ENCODE measurements at places on chromosomes 6 and 20.

DNA sequence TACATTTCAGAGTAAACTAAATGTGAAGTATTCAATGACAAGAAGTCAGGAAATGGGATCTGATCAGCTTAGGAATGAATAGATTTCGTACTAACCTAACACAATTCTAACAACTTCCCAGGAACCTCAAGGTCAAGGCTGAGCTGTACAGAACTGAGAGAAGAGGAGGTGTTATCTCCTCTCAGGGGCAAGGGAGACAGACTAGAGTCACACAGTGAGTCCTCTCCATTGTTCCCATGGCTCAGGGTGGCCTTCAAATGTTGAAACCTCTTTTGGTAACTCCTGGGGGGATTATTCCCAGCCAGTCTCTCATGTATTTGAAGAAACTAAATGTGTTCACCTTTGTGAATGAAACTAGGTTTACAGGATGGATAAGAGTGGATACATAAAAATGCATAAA is 27.7 kb downstream of the ELOVL2 start:
- DNase-seq: no peak

GRCh38 chr6:148667395-148667794 is 79.4 kb upstream of the UST start:
- DNase-seq: no peak

DNA sequence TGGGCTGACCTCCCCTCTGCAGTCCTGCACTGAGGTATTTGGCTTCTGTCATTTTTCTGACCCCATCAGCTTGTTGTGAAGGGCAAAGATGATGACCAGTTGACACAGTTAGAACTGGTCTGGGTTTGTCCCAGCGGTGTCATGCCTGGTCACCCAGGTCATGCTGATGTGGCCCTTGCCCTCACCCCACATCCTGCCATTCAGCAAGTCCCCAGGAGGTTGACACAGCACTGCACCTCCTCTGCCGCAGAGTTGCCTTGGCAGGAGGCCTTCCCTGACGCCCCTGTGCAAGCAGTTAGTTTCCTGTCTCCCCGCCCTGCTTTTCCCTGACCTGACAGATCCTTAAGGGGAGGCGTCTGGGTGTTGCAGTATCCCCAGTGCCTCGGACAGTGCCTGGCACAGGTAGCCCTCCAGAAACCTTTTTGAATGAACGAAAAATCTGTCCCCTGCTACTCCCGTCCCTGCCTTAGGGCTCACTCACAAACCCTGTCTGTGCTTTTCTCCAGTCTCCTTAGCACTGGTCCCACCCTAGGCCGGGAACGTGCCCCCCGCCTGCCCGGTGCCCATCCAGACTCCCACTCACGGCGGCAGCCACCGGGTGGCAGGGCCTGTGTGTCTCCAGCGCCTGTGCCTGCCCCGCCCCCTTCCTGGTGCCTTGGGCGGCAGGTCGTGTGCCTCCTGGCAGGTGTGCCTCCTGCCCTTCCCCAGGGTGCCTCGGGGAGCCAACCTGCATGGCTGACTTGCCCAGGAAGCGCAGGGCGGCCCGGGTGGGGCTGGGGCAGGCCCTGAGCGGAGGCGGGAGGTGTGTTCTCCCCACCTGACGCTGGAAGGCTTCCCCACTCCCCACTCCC is 146.3 kb upstream of the RNF24 start:
- DNase-seq: no peak

DNA sequence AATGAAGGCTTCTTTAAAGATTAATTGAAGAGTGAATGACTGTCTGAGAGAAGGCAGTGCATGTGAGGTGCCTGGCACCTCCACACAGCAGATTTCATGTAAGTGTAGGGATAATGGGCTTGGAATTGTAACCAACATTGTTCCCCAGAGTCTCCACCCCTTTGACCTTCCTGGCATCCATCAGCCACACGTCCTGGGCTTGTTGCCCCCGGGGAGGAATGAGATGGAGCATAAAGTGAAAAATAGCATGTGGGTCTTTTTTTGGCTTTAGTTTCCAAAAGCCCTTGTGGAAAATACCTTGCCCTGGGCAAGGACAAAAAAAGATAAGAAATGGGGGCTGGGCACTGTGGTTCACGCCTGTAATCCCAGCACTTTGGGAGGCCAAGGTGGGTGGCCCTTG is 242.2 kb upstream of the ECI2 start:
- no peak for DNase-seq

DNA sequence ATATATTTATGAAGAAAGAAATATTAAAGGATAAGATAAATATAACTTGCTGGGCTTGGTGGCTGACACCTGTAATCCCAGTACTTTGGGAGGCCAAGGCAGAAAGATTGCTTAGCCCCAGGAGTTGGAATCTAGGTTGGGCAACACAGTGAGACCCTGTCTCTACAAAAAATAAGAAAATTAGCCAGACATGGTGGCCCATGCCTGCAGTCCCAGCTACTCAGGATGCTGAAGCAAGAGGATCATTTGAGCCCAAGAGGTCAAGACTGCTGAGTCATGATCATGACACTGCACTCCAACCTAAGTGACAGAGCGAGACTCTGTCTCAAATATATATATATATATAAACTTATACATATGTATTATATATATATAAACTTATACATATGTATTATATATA is 164.0 kb downstream of the MRPL14 start:
- DNase-seq: no peak

GRCh38 chr6:90689172-90689571 is 102.3 kb upstream of the MAP3K7 start:
- no peak for DNase-seq

GRCh38 chr6:20028562-20028961 is 183.7 kb downstream of the MBOAT1 start:
- DNase-seq: no peak

DNA sequence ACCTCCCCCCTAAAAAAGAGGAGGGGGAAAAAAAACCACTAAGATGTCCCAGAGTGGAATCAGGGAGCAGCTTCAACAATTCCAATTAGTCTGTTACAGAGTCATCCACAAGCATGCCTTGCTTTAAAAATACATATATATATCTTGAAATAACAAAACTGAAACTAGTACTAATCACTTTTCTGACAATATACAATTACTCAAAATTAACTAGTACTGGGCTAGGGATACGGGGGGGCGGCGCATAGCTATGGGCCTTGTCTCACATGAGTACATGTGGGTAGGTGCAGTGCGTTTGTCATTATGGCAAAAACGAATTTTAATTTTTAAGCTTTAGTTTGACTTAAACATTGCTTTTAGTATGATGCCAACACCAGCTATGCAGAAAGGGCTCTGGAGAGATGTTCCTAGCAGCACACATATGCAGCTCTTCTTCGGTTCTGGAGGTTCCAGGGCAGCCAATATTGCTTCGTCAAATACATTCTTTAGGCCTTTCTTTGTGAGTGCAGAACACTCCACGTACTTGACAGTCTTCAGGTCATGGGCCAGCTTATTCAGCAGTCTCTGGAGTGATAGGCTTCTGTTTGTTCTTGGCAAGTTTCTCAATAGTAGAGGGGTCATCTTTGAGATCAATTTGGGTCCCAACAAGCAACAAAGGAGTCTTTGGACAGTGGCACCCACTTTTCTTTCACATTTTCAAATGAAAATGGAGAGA is 38.8 kb downstream of the ITCH start:
- DNase-seq: no peak

DNA sequence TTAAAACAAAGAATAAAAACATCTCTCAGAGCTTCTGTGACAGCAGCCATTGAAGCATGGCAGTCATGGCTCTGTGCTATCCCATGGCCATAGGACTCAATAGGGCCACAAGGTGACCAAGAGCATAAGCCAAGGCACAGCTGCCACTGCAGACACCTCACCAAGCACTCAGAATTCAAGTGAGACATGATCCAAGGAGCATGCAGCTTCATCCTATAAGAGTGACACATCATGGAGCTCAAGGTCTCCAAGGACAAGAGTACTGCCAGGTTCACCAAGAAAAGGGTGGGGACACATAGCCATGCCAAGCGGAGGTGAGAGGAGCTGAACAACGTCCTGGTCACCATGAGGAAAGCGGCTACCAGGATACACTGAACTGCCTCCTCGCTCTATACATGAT is 53.0 kb downstream of the RCAN2 start:
- DNase-seq: no peak

Measured in globus pallidus (tissue), 1 donor.